ENCODE measurements at places on chromosomes 12 and 14.

DNA sequence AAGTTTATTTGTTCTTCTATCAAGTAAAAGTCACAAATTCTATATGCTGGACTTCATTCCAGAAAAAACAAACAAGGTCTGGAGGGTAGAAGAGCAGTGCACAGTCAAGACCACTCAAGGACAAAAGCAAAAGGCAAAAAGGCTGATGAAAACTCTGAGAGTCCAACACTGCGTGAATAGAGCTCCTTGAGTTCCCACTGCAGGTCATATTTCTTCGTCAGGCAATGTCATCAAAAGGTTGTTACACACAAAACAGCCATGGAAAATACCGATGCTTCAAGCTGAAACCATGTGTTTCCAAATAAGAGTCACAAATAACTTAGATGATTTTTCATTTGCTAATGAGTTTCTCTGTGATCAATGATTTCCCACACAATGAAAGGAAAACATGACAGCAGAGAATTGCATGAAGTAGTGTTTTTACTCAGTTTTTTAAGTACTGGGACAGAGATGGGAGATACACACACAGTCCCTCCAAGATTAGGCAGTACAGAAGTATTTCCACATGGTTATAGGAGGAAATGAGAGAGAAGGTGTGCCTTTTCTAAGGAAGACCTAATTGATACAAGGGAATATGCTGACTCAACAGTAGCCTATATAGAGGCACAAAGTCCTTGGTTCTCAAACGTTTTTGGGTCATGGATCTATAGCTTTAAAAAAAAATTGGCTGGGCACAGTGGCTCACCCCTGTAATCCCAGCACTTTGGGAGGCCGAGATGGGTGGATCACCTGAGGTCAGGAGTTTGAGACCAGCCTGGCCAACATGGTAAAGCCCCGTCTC is 177.7 kb downstream of the MED13L start:
- DNase-seq, result no peak

DNA sequence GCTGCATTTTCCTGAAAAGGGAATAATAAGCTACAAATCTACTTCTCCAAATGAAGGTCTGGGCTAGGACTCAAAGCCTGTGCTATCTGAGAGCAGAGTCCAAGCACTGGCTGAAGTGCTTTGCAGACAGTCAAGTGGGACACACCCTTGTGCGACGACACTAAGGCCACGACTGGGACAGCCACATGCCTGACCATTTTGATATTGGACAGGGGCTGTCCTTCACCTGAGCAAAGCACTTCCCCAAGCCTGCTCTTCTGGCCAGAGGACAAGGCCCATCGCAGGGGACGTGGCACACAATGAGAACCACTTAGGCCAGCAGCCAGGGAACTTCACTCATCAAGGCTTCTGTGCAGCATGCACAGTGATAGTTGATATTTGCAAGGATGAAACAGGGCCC is 71.4 kb downstream of the RBM19 start:
- no peak for DNase-seq

DNA sequence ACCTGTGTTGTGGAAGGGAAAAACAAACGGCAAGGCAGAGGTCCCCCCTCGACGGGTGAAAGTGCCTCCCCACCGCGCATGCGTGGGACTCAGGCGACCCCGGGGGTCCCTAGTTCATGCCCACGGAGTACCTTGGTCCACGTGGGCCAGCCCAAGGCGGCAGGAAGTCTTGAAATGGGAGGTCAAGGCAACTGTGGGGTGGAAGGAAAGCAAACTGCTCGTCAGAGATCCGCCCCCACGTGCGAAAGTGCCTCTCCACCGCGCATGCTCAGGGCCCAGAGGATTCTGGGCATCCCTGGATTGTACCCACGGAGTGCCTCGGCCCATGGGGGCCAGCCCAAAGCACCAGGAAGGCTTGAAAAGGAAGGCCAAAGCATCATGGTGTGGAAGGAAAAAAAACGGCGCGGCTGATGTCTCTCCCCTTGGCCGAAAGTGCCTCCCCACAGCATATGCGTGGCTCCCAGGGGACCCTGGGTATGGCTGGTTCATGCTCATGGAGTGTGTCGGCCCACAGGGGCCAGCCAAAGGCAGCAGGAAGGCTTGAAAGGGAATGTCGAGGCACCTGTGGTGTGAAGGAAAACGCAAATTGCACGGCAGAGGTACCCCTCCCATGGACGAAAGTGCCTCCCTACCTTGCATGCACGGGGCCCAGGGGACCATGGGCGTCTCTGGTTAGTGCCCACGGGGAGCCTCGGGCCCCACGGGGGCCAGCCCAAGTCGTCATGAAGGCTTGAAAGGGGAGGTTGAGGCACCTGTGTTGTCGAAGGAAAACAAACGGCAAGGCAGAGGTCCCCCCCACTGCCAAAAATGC is 369.7 kb downstream of the ALG10 start:
- DNase-seq, result no peak

DNA sequence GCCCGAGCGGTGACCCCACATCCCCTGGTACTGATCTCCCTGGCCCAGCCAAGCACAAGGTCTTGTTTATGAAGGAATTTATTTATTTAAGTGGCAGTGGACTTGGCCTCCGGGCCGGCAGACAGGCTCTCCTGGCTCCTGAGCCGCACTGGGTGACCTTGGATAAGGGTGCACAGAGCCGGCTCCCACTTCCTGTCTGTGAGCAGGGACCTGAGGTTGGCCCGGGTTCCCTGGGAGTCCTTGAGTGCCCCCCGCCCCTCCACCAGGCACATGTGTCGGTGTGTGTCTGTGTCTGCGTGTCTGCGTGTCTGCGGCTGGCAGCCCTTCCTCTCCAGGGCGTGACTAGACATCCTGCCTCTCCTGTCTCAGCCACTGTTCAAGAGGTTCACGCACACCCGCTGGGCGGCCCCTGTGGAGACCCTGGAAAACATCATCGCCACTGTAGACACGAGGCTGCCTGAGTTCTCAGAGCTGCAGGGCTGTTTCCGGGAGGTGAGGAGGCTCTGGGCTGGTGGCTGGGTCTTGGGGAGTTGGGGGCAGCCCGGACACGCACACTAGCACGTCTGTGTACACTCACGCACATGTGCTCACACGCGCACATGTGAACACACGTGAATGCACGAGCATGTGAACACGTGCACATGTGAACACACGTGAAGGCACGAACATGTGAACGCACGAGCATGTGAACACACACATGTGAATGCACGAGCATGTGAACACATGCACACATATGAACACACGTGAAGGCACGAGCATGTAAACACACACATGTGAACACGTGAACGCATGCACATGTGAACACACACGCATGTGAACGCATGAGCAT is 9.3 kb downstream of the TNFAIP2 start:
- no peak for DNase-seq

GRCh38 chr14:56992332-56992820 is 182.1 kb upstream of the OTX2 start:
- no peak for DNase-seq

DNA sequence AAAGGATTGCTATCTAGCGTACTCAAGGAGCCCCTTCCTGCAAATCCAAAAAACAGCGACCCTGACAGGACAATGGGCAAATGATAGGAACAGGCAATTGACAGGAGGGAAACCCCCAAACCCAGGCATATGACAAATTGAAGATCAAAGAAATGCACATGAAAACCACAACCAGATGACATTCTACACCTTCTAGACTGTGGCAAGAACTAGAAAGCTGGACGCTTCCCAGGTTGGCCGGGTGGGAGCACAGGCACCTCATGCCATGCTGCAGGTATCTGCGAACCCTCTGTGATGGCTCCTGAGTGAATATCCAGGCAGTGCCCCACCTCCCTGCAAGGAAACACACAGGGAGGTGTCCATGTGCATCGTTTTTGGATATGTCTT is 37.1 kb downstream of the CMKLR1 start:
- DNase-seq, result no peak

GRCh38 chr14:58640959-58641358 is 3.2 kb downstream of the DACT1 start:
- no peak for DNase-seq

DNA sequence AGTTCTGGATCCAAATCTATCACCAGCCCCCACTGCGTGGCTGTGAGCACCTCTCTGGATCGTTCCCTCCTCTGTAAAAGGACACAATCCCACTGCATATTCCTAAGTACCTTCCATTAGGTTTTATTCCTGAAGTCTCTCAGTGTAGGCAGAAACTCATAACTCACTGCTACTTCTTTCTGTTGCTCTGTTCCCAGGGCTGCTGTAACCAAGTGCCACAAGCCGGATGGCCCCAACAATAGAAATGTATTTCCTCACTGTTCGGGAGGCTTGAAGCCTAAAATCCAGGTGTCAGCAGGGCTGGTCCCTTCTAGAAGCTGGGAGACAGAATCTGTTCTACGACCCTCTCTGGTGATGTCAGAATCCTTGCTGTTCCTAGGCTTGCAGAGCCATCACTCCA is 24.9 kb downstream of the FOXN3 start:
- DNase-seq, result no peak

- no peak for DNase-seq
Measured at GRCh38 chr12:15629108-15629507, 160.1 kb downstream of the EPS8 start.

DNA sequence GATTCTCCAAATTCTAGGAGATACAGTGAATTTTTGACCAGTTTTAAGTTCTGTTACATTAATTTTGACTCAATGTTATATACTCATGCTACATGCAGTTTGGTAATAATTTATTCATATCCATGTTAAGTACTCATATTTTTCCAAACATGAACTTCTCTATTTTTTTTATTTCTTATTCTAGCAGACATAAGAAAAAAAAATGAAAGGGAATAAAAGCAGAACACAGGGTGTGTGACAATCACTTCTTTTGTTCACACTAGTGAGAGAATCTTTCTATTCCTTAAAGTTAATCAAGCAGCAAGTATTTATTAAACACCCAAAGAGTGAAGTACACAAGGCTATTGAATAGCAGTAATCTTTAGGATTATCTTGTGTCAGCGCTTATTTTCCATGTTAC is 171.1 kb upstream of the ATP2B1 start:
- no peak for DNase-seq

- no peak for DNase-seq
Measured at GRCh38 chr12:4051596-4051995, 178.4 kb upstream of the PARP11 start.

- no peak for DNase-seq
Measured at GRCh38 chr14:47345016-47345415, 330.4 kb downstream of the MDGA2 start.

DNA sequence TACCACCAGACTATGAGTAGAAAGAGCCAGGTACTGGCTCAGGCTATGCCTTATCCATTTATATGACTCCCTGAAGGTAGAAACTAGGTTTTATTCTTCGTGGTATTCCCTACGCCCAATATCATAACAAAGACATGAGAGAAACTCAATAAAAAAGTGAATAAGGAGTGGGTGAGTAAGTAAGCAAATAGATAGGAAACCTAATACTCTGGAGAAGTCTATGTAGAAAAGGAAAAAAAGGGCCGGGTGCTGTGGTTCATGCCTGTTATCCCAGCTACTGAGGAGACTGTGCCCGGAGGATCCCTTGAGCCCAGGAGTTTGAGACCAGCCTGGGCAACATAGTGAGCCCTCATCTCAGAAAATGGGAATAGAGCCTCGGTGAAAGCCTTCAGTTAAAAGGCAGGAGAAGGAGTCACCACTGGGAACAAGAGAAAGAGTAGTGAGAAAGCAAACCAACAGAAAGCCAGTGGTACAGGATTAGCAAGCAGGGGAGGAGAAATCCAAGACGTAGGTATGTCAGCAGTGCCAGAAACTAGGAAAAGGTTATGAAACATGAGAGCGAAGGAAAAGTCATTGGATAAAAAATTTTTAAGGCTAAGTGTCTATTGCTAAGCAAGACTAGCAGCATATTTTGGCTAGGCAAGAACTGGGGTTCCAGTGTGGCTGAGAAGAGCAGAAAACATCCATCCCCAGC is 6.0 kb upstream of the OR6J1 start:
- no peak for DNase-seq

- no peak for DNase-seq
Measured at GRCh38 chr12:86213012-86213411, 43.2 kb downstream of the MGAT4C start.

DNA sequence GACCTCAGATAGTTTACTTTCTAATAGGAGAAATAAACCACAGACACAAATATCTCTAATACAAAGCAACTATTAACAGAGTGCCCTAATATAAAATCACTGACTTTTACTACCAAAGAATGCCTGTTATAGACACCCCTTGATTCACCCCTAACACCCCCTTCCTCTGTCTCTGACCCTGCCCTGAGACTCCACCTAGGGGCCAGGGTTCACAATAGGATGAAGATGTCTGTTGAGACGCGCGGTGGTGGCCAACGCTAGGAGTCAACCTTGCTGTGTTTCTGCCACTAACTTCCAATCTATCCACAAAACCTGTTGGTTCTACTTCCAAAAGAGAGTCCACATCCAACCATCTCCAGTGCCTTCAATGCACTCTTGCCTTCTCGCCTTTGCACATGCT is 10.9 kb upstream of the TC2N start:
- DNase-seq, result no peak

GRCh38 chr12:7994731-7995205 is 37.7 kb upstream of the FOXJ2 start:
- DNase-seq, result no peak

- DNase-seq, result no peak
Measured at GRCh38 chr12:65566751-65567150, 257.5 kb upstream of the HMGA2 start.

- no peak for DNase-seq
Measured at GRCh38 chr12:91706466-91706865, 439.2 kb downstream of the BTG1 start.

GRCh38 chr12:100404769-100405407 is 48.0 kb downstream of the SLC17A8 start:
- no peak for DNase-seq

GRCh38 chr12:118842866-118843265 is 138.5 kb upstream of the SRRM4 start:
- DNase-seq, result no peak

GRCh38 chr12:121299662-121300061 is 3.2 kb upstream of the CAMKK2 start:
- no peak for DNase-seq

DNA sequence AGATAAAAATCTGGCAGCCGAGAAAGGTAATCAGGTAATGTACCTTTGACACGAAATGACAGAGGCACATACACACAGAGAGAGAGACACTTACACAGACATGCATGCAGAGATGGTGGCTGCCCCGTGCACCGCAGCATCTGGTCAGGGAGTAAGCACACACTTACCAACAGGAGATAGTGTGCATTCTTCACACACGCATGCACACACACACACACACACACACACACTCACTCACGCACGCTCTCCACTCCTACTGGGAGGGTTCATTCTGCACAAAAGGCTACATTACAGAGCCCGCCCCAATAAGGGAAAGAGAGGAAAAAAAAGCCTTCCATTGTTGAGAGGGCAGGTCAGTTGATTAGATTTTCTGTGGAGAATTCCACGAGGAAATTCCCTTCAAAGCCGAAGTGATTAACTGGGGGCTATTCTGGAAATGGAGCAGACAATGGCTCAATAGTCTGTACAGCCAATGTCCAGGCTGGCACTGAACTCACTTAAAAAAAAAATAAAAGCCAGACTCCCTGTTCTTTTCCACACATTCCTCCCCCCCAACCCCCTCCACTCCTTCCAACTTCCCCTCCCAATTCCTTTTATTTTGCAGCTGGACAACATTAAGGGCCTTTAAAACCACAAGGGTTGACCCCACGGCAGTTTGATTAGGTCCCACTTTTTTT is 1.4 kb upstream of the SOX5 start:
- DNase-seq, result no peak

GRCh38 chr12:47705229-47705565 is 633 bp downstream of the RPAP3 start:
- DNase-seq, result no peak

All from stimulated activated naive CD4-positive, alpha-beta T cell (primary cell).